Activated CD4-positive, alpha-beta T cell treated with anti-CD3 and anti-CD28 coated beads for 36 hours (primary cell): ENCODE measurements at places on chromosomes 5 and 9. TPM values are rescaled to one million over a fixed set of nuclear protein-coding genes. Genes with fewer than 3 reads are reported as not detected.

GRCh38 chr9:125845271-125845808 lies 98.2 kb downstream of the PBX3 start:
- no peak overlapping the region for H3K4me3 ChIP-seq
- no peak for DNase-seq
- H3K27ac ChIP-seq = no peak overlapping the region
- H3K27me3 ChIP-seq = no peaks in the 10 kb centered on the region
- H3K36me3 ChIP-seq = no peaks in the 10 kb centered on the region

DNA sequence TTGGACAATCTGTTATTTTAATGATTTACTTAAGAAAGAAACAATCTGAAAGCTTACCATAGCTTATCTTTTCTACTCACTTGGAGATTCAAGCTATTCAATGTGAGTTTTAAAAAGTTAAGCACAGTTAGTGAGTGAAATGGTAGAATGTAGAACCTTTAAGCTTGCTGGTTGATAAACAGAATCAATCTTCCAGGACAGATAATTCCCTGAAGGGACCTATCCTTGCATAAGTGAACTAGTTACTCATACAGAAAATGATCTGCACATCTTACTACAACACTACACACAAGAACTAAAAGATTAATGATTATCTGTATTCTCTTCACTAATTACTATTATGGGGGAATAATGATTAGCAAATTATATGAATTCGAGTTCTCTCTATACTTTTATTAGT lies 165.6 kb downstream of the PALM2AKAP2 start:
- no peaks in the 10 kb centered on the region for H3K36me3 ChIP-seq
- H3K27me3 ChIP-seq = peaks cover 3% of the 10 kb centered on the region
- H3K4me1 ChIP-seq = peaks cover 10% of the 10 kb centered on the region
- H3K27ac ChIP-seq = no peak overlapping the region
- no peak overlapping the region for H3K4me3 ChIP-seq

DNA sequence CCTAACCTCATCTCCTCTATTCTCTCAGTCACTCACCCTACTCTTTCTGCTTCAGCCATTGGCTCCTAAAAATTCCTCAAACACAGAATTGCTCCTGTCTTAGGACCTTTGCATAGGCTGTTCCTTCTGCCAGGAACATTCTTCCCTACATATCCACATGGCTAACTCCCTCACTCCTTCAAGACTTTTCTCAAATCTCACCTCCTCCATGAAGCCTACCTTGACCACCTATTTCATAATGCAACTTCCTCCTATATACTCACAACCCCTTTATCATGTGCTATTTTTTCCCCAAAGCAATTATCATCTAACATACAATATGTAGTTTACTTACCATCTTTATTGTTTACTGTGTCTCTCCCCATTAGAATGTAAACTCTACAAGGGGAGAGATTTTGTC lies 45.8 kb downstream of the ARL15 start:
- no peaks in the 10 kb centered on the region for H3K27me3 ChIP-seq
- H3K4me3 ChIP-seq = no peak overlapping the region
- no peak for DNase-seq
- H3K4me1 ChIP-seq = peaks cover 9% of the 10 kb centered on the region
- H3K36me3 ChIP-seq = peaks cover 2% of the 10 kb centered on the region

GRCh38 chr9:131366761-131367401 lies 27.0 kb upstream of the PRRC2B start:
- DNase-seq = no peak
- H3K4me1 ChIP-seq = peaks cover under 1% of the 10 kb centered on the region
- no peak overlapping the region for H3K27ac ChIP-seq
- H3K36me3 ChIP-seq = no peaks in the 10 kb centered on the region

DNA sequence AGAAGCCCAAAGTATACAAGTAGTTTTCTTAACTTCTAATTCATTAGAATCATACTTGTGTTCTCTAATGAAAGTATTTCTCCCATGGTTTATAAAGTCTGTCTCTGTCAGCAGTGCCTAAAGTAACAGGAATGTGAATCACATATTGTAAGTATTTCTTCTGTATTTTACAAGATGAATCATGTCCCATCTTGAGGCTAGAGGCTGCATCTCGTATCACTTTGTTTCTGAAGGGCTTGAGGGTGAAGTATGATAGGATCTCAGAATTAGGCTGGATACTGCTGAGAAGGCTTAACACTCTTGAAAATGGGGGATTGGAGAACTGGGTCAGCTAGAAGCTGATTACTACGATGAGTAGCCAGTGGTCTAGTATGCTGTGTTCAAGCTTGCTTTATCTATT lies 242.2 kb upstream of the ACTBL2 start:
- H3K4me1 ChIP-seq = no peaks in the 10 kb centered on the region
- H3K4me3 ChIP-seq = no peak overlapping the region
- no peak overlapping the region for H3K27ac ChIP-seq
- peaks cover 18% of the 10 kb centered on the region for H3K27me3 ChIP-seq

DNA sequence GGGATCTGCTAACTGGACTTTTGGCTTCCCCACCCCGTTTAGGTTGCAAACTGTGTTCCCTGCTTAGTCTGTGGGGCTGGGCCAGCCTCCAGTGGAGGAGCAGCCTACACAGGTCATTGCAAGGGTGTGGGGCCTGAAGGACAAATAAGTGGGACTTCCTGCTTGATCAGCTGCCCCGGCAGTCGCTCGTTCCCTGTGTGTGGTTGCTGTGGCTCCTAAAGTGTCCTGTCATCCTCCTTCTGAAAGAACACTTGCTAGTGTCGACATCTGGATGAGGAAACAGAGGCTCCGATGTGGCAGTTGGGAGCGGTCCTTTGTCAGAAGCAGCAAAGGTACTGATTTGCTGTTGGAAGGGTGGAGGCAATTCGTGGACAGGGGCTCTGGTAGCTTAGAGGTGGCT lies 88.9 kb upstream of the TBCA start:
- H3K27me3 ChIP-seq = peaks cover 2% of the 10 kb centered on the region
- no peaks in the 10 kb centered on the region for H3K36me3 ChIP-seq
- H3K4me3 ChIP-seq = no peak overlapping the region
- no peak overlapping the region for H3K27ac ChIP-seq
- no peak for DNase-seq

The PCDH1 gene
- total RNA-seq = not detected

The HTR1A gene
- total RNA-seq = not detected

The CTXN3 gene
- total RNA-seq = not detected

- no peaks in the 10 kb centered on the region for H3K36me3 ChIP-seq
- no peak overlapping the region for H3K27ac ChIP-seq
- peaks cover 4% of the 10 kb centered on the region for H3K27me3 ChIP-seq
- no peak overlapping the region for H3K4me3 ChIP-seq
Observed at GRCh38 chr5:82551192-82551591, 273.0 kb upstream of the RPS23 start.

DNA sequence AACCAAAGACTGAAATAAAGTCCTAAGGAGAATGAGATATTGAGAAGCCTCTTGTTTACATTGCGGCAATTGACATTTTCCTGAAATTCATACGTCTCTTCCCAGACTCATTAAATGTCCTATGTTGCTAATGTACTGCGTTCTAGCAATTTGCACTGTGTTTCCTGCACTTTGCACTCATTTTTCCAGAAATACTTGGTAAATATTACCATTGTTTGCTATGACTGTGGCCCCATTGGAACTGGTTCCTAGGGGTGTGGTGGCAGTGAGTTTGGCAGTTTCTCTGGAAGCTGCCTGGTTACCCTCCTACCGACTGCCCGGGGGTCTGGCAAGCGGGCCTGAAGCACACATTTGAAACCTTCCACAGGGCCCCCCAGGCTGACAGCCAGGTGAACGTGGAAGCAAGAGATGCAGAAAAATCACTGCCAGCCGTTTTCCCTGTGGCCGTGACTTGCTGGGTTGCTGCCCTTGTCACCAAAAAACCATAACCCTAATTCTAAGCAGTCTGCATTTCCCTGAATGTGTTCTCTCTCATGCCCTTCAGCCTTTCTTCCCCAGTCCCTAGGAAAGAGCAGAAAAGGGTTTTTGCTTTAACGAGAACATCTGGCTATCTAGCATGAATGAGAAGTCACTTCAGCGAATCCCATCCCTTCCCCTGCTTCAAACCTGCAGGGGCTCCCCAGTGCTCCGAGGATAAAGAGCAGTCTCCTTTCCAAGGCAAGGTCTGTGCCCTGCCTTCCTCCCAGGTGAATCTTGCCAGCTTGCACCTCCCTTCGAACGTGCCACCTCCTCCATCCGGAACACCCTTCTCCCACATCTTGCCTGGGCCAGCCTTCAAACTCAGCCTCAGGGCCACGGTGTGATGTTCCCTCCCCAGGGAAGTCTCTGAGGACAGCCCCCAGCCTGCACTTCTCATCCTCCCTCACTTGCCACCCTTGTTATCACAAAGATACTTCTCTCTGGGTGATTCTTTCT lies 84.2 kb downstream of the AK8 start:
- DNase-seq = no peak
- no peaks in the 10 kb centered on the region for H3K36me3 ChIP-seq
- H3K4me3 ChIP-seq = no peak overlapping the region
- H3K4me1 ChIP-seq = peaks cover 2% of the 10 kb centered on the region
- peaks cover 18% of the 10 kb centered on the region for H3K27me3 ChIP-seq
- H3K27ac ChIP-seq = no peak overlapping the region

The GABRA1 gene
- total RNA-seq = not detected

DNA sequence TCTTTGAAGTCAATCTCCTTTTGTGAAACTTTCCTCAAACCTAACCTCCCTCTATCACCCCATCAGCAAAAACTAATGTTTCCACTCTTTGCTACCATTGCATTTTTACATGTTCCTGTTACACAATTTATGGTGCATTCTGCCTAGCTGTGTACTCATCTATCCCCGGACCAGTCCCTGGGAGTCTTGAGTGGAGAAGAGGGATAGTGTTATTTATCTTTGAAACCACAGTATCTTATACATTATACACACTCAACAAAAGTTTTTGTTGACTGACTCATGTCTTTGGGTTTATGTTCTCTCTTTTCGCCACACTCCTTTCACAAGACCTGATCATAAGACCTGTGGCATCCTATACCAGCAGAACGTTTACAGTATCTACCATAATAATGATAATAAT lies 26.4 kb downstream of the TNFAIP8 start:
- H3K27me3 ChIP-seq = no peaks in the 10 kb centered on the region
- DNase-seq = no peak
- H3K4me3 ChIP-seq = no peak overlapping the region
- H3K27ac ChIP-seq = peak overlapping the region; percentile 80

DNA sequence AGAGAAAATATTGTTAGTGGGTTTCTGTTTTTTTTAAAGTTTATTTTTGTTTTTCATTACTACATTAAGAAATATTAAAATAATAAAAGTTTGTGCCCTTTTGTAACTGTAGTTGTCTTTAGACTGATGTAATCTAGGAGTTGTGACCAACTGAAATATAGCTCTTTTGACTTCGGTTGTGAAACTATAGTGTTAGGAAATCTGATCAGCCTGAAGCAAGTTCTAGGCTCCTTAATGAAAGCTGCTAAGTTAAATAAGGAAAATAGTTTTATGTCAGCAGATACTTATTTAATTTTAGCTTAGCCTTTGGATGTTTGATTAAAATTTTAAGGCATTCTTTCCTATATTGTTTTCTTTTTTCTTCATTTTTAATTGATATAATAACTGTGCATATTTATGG lies 14.2 kb downstream of the AP3S1 start:
- DNase-seq = no peak
- H3K27ac ChIP-seq = no peak overlapping the region
- no peak overlapping the region for H3K4me3 ChIP-seq
- H3K27me3 ChIP-seq = no peaks in the 10 kb centered on the region
- H3K4me1 ChIP-seq = peaks cover 35% of the 10 kb centered on the region
- peaks cover 14% of the 10 kb centered on the region for H3K36me3 ChIP-seq

The CCNJL gene
- not detected for total RNA-seq

The TMC1 gene
- not detected for total RNA-seq

GRCh38 chr5:112960315-112960714 lies 16.3 kb upstream of the DCP2 start:
- no peak for DNase-seq
- H3K4me1 ChIP-seq = peaks cover 49% of the 10 kb centered on the region
- no peaks in the 10 kb centered on the region for H3K27me3 ChIP-seq
- no peak overlapping the region for H3K4me3 ChIP-seq
- H3K36me3 ChIP-seq = no peaks in the 10 kb centered on the region

DNA sequence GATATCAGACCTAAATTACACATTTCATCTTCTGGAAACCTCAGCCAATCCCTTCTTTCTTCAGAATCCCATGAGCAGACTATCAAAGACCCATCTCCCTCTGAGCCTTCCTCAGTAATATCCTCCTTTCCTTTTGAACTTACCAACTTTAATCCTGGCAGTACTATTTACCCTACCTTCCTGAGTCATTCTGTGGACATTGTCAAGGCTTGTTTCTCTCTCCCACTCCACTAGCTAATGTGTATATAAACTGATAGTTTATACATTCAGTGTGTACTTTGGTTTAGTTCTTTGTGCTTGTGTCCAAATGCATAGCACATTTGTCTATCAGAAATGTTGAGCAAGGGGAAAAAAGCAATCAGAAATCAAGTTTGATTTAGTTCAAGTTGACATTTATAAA lies 568.3 kb downstream of the CSNK1G3 start:
- H3K27me3 ChIP-seq = no peaks in the 10 kb centered on the region
- no peaks in the 10 kb centered on the region for H3K36me3 ChIP-seq
- no peaks in the 10 kb centered on the region for H3K4me1 ChIP-seq
- H3K4me3 ChIP-seq = no peak overlapping the region

- DNase-seq = no peak
- no peak overlapping the region for H3K27ac ChIP-seq
- H3K36me3 ChIP-seq = no peaks in the 10 kb centered on the region
- H3K4me1 ChIP-seq = no peaks in the 10 kb centered on the region
- no peak overlapping the region for H3K4me3 ChIP-seq
Observed at GRCh38 chr9:85414390-85414789, 327.4 kb downstream of the AGTPBP1 start.

GRCh38 chr9:98303633-98304125 lies 48.2 kb upstream of the TBC1D2 start:
- no peak overlapping the region for H3K27ac ChIP-seq
- H3K4me3 ChIP-seq = no peak overlapping the region
- H3K27me3 ChIP-seq = no peaks in the 10 kb centered on the region
- DNase-seq = no peak
- no peaks in the 10 kb centered on the region for H3K4me1 ChIP-seq
- H3K36me3 ChIP-seq = no peaks in the 10 kb centered on the region

DNA sequence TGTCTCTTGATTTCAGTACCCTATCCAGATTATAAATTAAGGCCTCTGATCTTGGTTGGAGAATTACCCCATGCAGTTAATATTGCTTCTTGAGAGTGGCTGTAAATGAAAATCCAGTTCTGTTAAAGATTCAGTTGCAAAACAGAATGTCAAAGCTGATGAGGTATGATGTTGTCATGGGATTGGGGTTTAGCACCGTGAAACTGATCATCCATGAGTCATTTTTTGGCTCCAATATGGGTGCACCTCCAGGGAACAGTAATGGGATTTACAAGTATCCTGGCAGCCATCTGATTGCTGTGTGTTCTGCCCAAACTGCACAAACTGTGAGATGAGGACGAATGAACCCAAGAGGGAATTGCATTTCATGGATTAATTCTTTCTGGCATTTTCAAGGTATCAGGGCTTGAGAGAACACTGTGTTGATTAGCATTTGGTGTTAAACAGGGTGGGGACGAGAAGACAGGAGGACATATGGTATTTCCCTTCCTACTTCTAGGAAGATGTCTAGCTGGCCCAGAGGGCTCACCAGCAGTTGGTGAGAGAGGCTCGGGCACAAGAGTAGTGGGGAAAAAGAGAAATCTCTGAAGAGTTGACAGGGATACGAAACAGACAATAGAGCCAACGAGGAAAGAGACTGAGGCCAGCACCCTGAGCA lies 214.7 kb downstream of the GAS1 start:
- no peaks in the 10 kb centered on the region for H3K27me3 ChIP-seq
- no peak overlapping the region for H3K27ac ChIP-seq
- no peaks in the 10 kb centered on the region for H3K4me1 ChIP-seq
- no peaks in the 10 kb centered on the region for H3K36me3 ChIP-seq
